ENCODE measurements at places on chromosomes 1 and 21. TPM values are rescaled to one million over a fixed set of nuclear protein-coding genes. Genes with fewer than 3 reads are reported as not detected.

- DNase-seq = no peak
Measured at GRCh38 chr1:184019069-184019468, 18.5 kb downstream of the COLGALT2 start.

IVL gene
- 1.1 TPM for total RNA-seq

CASQ2 gene
- not detected for total RNA-seq

DNA sequence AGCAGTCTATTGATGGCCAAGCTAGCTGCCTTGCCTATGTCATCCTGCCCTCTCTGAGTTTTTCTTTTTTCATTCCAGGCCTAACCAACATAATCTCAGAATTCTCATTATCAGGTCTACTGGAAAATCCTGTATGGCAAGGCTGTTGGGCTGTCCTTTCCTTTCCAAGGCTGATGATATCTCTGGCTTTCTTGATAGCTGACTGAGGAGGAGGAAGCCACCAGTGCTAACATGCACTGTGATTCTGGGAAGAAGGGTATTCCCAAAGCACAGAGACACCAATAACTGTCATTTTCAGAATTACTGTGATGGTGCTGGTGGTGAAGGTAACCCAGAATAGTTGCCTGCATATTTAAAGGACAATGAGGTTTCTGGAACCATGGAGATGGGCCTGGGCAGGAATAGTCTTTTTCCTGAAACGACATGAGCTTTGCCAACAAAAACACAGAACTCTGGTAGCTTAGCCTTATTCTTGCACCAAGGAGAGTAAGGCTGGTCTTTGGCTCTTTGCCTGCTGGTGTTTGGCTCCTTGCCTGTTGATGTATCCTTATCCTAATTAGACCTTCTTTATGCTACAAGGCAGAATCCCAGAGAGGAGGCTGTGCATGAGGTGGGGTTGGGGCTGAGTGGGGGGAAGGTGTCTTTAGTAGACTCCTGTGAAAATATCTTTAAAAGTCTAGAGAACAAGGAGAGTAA lies 157.4 kb downstream of the TNFSF18 start:
- DNase-seq = no peak

DNA sequence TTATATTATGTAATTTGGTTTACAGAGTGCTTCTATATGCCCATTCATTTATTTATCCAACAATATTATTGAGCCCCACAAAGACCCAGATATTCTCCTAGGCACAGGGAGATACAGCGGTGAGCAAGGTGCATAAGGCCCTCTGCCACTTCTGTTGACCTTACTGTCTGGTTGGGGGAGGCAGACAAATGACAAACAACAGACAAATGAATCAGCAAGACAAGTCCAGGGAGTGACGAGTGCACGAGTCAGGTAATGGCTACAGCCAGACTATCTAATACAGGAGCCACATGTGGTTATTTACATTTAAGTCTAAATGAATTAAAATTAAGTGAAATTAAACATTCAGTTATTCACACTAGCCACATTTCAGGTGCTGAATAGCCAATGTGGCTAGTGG lies 22.0 kb upstream of the BCAR3 start:
- peak; percentile 59 for DNase-seq

DNA sequence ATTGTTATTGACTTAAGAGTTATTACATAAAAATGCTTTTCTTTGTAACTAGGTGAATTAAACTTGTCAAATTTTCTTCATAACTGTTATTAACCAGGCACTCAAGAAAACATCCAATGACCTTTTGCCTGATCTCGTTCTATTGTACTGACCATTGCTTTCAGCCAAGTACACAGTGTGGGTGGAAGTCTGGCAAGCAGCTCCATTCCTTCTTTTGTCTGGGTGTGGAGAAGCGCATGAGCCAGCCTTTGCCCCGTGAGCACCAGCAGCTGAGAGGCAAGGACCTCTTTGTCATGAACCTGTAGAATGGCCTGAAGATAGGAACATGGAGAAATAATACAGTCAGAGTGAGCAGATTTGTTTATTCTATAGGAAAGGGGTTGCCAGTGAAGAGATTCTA lies 57.5 kb downstream of the IARS2 start:
- DNase-seq = peak; percentile 72

TCP10L gene
- 0.97 TPM for total RNA-seq

DNA sequence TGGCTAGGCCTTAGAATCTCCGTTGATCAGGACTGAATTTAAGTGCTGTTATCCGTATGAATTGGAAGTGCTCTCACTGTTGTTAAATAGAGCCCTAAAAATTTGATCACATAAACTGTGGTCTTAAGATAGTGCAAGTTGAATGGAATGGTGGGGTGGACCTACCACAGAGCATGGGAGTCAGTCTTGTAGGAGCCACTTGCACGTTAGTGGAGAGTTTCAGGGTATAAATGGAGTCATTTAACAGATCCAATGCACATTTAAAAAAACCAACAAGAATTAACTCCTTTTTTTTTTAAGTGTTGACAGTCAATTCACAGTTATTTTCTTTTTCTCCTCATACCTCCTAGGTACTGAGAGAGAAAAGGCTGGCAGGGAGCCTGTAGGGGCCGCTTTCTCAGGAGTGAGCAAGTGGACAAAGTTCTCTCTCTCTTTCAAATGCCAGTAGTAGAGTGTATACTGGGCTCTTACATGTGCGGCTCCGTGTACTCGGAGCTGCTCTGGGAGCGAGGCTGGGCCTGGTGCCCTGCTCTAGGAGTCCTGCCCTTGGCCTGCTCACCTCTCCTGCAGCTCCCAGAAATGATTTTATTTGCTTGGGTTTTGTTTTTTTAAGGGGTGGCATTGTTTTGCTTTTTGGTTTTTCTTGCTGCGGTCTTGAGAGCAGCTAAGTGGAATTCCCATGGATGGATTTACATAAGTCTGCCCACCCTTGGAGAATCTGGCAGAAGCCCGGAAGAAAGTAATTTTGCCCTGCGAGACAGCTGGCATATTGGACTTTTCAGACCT lies 91.3 kb downstream of the ATP5PO start:
- DNase-seq = no peak

DNA sequence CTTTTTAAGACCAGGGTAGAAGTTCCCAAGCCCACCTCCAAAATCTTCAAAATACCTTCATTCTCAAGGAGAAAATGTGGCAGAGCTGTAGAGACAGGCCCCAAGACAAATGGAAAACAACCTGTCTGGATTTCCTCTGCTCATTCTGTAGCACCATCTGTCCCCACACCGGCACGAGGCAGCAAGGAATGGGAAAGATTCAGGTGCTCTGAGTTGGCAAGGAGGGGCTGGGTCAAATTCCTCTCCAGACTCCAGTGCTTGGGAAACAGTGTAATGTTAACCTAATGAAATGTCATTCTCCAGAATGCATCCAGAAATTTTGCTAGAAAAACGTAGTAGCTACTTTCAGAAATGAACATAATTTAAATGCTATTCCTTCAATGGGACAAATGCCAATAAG lies 9.3 kb downstream of the PABPC4 start:
- no peak for DNase-seq

DNA sequence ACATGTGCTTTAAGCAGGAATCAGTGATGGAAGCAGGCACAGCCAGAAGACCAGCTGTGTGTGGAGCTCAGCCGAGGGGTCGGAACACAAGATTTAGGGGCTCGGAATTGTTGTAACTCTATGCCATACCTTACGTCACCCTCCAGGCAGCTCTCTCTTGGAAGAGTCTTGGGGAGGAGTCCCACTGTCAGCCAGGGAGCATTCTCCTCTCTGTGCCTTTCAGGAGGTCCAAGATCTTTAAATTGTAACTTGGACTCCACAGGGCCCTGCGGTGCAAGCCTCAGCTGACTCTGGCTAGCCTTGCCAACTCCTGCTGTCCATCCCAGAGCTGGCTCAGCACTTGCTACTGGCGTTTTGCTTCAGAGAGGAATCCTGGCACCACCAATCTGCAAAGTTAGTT lies 26.4 kb upstream of the ROR1 start:
- DNase-seq = no peak

- DNase-seq = peak; percentile 90
Measured at GRCh38 chr1:94160811-94161210, 39.9 kb upstream of the ABCA4 start.

SEC16B gene
- total RNA-seq = 1.5 TPM

GRCh38 chr1:3917761-3918160 lies 17.7 kb upstream of the C1orf174 start:
- no peak for DNase-seq

GRCh38 chr1:204453141-204453772 lies 41.3 kb downstream of the PIK3C2B start:
- DNase-seq = no peak

DNA sequence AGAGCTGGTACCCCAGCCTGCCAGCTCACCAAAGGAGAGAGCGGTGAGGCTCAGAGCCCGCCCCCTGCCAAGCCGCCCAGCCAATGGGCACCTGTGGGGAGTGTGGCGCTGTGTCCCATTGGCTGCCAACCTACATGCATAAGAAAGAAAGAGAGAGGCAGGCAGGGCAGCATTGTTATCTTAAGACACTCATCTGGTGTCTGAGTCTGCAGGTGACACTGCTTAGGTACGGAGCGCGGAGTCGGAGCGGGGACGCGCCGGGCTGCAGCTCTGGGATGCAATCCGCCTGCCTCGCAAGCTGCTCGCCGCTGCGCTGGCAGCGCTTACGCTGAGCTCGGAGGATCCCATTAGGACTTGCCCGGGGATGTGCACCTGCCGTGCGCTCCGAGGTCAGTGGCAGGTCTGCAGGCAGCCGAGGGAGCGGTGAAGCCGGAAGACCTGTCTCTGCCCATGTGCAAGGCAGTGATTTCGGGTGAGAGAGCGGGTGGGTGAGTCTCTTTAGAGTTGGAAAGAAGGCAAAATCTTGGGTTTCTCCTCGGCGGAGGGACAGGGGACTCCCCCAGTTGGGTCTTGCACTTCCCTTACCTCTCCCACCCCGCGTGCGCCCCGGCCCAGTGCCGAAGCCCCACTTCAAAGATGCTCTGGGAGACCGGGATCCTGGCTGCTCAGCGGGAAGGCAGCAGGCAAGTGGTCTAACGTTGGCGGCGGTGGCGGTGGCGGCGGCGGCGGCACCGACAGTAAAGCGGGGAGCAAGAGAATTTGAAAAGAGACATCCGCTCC lies at the start of gene BRINP2:
TSS of gene BRINP2 (plus strand) at position 203 of the 780 bp plus-strand sequence. CDS start 58,919 bp downstream, outside the sequence.
- peak; percentile 58 for DNase-seq

DNA sequence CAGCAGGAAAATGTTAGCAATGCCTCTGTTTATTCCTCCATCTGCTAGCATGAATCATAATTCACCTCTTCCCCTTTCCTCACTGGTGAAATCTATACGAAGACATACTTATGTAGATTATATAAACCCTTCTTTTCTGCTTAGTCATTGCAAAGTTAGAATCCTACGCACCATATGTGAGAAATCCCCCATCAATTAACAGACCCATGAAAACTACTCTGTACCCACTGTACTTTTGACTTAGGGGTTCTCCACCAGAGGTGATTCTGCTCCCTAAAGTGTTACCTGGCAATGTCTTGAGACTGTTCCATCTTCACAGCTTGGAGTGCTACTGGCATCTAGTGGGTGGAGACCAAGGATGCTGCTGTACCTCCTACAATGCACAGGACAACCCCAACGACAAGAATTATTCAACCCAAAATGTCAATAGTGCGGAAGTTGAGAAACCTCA lies 49.6 kb upstream of the KCTD3 start:
- peak; percentile 77 for DNase-seq

- no peak for DNase-seq
Measured at GRCh38 chr21:42580793-42581321, 67.2 kb downstream of the SLC37A1 start.

- no peak for DNase-seq
Measured at GRCh38 chr1:174324939-174325338, 122.8 kb upstream of the GPR52 start.

DNA sequence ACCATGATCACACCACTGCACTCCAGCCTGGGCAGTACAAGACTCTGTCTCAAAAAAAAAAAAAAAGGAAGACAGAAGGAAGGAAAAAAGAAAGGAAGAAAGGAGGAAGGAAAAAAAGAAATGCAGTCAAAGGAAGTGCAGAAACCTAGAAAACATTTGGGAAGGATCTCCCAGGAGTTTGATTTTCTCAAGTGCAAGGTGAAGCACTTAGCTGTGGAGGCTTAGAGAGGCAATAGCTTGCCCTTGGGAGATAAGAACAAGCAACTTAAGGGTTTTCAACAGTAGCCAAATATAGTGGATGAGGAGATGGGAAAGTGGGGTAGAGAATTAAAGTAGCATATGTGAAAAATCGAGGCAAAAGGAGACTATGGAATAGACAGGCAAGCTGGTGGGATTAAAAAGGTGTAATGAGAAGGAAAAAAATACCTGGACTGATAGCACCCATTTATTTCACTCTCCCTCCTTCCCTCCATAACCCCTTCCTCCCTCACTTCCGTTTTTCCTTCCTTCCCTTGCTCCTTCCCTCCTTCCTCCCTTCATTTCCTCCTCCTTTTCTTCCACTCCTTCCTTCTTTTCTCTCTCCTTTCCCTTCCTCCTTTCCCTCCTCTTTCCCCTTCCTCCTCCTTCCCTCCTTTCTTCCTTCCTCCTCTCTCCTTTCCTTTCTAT lies 6.8 kb upstream of the FAM89A start:
- no peak for DNase-seq

SIK1 gene
- under 0.01 TPM for total RNA-seq

DNA sequence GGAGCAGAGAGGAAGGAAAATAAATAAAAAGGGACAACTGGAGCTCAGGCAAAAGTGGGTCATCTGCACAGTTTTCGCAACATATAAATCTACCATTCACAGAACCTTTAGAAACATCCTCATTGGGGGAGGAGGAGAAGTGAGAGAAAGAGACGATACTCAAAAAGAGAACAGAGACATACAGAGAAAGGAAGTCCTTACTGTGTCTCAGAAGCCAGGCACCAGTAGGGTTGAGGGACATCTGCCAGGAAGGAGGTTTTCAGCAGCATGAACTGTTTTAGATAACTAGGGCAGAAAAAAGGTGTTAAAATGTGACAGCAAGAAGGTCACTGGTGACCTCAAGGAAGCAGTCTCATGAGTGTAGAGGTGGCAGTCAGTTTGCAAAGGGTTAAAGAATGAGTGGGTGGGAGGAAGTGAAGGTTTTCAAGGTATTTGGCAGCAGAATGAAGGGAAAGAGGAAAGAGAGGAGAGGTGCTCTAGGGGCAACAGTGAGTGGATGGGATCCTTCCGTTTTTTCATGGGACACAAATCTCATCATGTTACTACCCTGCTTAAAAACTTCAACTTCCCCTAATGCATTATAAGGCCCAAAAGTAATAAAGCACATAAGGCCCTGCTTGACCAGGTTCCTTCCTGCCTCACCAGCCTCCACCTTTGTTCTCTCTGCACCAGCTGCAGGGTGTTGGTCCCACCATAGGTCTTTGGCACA lies 9.5 kb downstream of the JAK1 start:
- DNase-seq = no peak

GRCh38 chr1:33824971-33825370 lies 38.9 kb upstream of the HMGB4 start:
- no peak for DNase-seq

DNA sequence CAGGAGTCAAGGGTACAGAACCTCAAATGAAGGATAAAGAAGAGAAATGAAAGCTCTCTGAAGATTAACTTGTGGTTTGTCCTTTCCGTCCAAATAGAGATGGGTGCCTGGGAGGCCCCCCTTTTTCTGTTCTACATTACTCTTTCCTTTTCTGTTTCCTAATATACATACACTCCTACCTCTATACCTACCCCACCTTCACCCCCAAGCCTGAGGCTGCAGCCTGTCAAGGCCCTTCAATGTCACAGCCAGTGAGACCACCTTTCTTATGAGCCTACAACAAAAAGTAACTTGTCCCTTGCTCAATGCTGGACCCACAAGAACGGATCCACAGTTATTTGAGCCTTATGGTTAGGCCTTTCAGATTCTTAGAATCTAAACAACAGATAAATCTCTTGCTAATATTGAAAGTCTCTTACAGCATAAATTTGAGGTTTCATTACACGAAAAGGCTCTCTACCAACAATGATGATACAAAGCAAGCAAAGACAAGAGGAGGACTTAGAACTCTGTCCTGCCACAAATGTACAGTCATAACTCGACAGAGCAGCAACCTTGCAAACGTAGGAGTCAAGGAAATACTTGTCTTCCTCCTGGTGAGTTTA lies 4.1 kb upstream of the TRAF3IP3 start:
- no peak for DNase-seq

- peak; percentile 51 for DNase-seq
Measured at GRCh38 chr1:224519874-224520273, 85.3 kb upstream of the WDR26 start.
